ENCODE measurements at places on chromosomes 3 and 15. TPM values are rescaled to one million over a fixed set of nuclear protein-coding genes. Genes with fewer than 3 reads are reported as not detected.

The ACKR2 gene
- total RNA-seq = 3.1 TPM

The FBXW12 gene
- total RNA-seq = not detected

The SCAANT1 gene
- total RNA-seq = not detected

The LRRC34 gene
- not detected for total RNA-seq

The ARHGEF26 gene
- 9.4 TPM for total RNA-seq

The NOX5 gene
- total RNA-seq = 0.19 TPM

The SHC4 gene
- total RNA-seq = not detected

The SH2D7 gene
- not detected for total RNA-seq

The GPR27 gene
- total RNA-seq = 2.9 TPM

The SERPINI2 gene
- total RNA-seq = not detected

The TICRR gene
- 11.2 TPM for total RNA-seq
